ENCODE measurements at places on chromosomes 7 and 10.

- no peak for DNase-seq
These were observed 3.0 kb upstream of the UPF2 start for GRCh38 chr10:12045596-12045995.

- DNase-seq, result no peak
These were observed 27.8 kb upstream of the KCNK18 start for GRCh38 chr10:117169480-117169879.

- DNase-seq, result no peak
These were observed 1.3 kb upstream of the YWHAG start for GRCh38 chr7:76359978-76360638.

DNA sequence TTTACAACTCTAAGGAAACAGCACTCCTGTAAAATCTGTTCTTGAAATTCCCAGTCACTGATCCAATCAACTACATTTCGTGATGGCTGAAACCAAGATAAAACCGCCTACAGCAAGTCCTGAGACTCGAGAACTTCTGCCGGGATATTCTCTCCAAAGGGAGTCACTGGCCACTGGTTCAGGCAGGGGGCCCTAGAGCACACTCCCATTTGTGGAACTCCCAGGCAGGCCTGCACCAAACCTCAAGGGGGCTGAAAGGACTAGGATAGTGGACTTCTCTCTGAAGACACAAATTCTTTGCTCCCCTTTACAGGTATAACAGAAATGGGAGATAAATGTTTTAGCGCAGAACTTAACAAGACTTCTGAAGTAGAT, 16.3 kb downstream of the CYTH3 start:
- DNase-seq, result no peak

GRCh38 chr7:74355091-74355490, 65.9 kb downstream of the CLIP2 start:
- DNase-seq, result no peak

DNA sequence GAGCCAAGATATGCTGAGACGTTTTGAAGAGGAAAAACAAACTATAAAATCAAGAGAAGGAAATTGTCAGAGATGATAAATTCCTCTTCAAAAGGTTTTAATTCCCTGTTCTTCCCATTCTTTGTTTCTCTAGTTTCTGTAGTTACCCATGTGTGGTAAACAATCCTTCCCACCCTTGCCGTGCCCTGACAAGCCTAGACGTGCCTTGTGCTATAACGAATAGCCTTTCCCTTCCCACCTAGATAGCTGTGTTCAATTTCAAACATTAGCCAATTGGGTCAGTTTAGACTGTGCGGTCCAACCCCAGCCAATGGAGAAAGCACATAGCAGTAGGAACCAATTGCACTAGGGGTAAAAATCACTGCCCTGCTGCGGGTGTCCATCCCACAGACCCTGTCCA, 138.1 kb downstream of the RALA start:
- DNase-seq, result no peak

DNA sequence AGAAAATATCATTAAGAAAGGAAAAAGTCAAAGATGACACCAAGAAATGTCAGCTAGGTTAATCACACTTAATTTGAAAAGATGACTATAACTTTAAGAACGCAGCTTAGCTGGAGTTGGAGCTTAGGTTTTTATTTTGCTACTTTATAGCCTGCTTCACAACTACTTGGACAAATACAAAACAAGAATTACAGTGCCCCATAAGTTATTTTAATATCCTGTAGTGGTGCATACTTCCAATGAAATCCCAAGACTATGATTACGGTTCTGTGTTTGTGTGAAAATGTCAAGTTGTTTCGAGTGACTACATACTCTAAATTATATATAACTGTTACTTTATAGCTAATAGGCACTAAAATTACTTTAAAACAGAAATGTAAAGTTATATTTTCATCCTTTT, 244.6 kb upstream of the MGMT start:
- DNase-seq, result no peak

DNA sequence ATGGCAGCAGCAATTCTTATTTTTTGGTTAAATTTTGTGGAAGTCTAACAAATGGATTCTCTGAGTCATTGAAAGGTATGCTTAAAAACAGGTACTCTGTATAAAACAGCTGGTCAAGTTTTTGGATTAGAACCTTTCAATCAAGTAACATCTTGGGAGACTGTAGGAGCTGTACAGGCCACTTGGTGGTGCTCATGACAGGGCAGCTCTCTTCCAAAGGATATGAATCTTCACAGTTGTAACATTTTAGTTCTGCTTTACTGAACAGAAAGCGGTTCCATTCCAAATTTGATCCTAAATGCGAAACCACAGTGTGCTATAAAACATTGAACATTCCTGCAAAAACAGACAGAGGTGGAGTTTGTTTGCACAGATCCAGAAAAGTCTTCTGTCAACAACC, 44.5 kb upstream of the AGR3 start:
- no peak for DNase-seq

DNA sequence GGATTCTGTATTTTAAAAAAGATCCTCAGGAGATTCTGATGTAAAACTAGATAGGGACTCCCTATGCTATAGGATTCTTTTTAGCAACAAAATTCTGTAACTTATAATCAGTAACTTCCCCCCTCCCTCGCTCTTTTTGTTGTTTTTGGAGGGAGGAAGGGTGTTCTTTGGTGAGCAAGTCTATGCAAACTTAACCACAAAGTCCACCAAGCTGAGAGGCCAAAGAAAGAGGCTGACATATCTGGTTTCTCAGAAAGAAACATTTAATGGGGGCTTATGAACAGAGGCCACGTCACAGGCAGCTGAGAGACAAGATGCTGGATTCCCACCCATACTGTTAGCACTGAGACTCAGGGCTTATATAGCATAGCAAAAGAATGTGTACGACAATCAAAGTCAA, 14.3 kb upstream of the ABCB5 start:
- no peak for DNase-seq

DNA sequence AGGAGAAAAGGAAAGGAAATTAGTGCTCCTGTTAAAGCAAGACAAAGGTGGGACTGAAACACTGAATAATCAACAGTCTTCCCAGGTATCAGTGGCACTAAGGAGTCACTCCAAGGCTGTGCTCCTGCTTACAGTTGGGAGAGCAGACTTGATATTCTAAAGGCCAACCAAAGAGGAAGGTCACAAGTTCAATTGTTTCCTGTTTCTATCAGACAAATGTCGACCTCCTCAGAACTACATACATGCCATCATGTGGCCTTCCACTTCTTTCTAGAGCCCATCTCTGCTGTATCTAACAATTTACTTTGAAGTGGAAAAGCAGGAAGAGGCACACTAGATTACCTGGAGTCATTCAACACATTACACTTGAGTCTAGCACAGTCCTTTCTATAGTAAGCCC, 3.4 kb downstream of the ZNF239 start:
- DNase-seq, result no peak

DNA sequence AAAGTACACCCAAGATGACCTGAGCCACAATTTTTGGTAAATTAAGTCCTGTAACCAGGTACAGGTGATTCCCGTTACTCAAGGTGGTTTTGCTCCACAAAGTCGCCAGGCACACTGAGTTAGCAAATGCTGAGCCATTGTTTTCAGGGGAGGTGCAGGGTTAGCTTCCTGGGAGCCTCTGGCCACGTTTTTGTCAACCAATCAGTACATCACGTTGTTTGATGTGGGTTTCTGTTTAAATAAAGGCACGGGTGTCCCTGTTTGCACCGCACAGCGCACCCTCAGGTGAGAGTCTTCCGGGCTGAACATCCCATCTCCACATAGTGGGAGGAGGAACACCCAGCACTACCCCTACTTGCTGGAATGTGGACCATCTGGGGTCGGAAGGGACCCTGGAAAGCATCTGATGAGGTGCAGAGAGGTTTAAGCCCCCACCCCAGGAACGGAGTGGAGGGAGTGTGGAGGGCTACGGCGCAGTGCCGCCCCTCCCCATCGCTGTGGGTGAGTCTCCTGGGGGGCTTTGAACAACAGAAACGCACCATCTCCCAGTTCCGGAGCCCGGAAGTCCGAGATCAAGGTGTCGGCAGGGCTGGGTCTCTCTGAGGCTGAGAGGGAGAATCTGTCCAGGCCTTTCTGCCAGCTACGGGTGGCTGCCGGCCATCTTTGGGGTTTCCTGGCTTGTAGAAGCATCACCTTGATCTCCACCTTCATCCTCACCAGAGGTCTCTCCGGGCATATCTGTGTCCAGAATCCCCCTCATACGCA, 42.5 kb downstream of the PRKAG2 start:
- DNase-seq, result no peak

DNA sequence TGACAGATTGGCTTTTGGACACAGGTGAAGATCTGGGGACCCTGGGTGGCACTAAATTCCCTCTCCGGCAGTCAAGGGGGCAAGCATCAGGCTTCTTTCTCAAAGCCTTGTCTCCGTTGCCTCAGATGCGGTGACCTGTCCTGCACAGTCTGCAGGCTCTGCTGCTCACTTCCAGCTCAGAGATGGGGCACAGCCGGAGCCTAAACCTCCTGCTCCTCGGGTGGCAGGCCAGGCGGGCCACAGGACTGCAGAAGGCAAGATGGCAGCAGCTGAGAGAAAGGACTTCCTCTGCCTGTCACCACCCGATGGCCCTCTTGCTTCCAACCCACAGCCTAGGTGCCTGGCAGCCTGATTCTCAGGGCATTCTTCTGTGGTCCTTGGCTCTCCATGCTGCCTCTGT, 44.4 kb downstream of the ZC3HC1 start:
- no peak for DNase-seq

DNA sequence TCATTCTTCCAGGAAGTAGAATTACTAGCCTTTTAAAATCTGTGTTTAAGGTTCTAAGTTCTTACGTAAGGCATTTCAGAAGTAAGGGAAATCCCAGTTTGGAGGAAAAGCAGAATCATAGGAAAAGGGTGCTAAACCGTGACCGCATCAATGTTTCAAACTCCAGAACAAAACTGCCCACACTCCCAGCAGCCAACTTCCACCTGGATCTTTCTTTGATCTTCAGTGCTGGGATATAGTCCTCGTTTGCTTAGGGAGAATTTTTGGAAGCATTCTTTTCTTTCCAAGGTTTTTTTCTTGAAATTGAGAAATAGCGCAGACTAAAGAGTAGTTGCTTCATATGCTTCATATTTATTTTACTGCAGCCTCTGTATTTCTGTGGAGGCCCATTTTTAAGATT, 8.9 kb downstream of the PROSER2 start:
- DNase-seq, result no peak

- no peak for DNase-seq
These were observed 93.9 kb downstream of the CHN2 start for GRCh38 chr7:29288181-29289091.

DNA sequence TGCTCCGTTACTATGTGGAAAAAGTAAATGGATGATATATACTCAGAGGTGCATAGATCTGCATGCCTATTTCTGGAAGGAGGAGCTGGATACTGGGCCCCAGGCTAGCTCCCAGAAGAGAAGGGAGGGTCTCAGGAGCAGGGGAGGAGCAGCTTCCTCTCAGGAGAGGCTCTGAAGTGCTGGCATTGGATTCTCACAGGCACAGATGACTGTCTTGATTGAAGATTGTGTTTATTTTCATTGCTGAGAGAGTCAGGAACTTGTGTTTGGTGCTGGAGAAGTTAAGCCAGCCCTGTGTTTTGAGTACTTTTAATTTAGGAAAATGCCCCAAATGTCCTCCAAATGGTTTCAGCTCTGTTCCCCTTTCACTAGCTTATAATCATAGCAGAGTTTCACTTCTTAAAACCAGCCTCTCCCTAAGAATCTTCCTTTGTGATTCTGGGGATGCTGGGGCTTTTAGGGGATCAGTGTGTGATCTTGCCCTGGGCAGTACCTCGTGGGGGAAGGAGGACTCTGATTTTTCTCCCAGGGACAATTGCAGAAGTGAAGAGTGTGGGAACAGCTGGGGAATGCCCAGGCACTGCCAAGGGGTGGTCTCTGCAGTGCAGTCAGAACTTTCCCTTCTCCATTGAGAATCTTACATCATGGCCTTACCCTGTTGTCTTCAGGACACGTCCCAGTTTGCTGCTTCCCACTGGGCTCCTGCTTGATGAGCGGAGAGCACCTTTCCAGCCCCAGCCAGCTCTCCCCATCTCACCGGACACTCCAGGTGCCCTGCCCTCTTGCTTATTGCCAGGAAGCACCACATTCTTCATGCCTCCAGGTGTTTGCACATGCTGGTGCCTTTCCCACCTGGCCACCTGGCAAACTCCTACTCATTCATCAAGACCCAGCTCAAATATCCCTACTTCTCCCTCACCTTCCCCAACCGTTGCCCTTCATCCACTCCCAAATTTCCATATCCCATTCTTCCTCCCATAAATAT, 102.8 kb downstream of the ARHGAP22 start:
- DNase-seq, result no peak

DNA sequence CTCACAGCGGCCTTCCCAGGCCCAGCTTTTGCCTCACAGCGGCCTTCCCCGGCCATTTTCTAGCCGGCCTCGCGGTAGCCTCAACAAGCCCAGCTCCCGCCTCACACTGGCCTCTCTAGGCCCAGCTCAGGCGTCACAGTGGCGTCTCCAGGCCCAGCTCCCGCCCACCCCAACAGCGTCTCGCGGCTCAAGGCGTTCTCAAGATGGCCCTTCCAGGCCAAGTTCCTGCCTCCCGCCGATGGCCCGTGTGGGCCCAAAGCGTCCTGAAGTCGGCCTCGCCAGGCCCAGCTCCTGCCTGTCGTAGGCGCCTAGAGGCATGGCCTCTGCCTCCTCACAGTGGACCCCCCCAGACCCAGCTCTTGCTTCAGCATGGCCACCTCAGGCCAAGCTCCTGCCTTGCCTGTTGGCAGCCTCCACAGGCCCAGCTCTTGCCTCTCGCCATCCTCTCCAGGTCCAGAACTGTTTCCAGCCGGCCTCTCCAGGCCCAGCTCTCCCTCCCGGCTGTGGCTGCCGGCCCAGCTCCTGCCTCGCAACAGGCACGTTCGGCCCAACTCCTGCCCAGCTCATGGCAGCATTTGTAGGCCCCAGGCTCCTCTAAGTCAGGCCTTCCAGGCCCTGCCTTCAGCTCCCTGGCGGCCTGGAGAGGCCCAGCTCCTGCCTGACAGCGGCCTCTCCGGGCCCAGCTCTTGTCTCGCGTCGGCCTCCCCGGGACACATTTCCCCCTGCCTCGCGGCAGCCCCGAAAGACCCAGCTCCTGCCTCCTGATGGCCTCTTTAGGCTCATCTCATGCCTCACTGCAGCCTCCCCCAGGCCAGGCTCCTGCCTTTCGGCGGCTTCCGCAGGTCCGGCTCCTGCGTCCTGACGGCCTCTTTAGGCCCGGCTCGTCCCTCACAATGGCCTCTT, 18.8 kb upstream of the TMEM248 start:
- DNase-seq, result no peak

GRCh38 chr10:102758240-102758932, 14.6 kb downstream of the WBP1L start:
- no peak for DNase-seq

- DNase-seq, result no peak
These were observed 2.7 kb downstream of the SSMEM1 start for GRCh38 chr7:130210181-130210935.
